Hematopoietic multipotent progenitor cell treated with erythropoietin and hydrocortisone succinate and interleukin-3 and kit ligand, for 4 days (in vitro differentiated cells): ENCODE measurements at places on chromosomes 16 and 17.
A peak's percentile ranks its signal among the peaks of the same experiment; 100 is the strongest.

- no peak for DNase-seq
These were observed 7.3 kb downstream of the MFSD6L start for GRCh38 chr17:8791910-8792270.

DNA sequence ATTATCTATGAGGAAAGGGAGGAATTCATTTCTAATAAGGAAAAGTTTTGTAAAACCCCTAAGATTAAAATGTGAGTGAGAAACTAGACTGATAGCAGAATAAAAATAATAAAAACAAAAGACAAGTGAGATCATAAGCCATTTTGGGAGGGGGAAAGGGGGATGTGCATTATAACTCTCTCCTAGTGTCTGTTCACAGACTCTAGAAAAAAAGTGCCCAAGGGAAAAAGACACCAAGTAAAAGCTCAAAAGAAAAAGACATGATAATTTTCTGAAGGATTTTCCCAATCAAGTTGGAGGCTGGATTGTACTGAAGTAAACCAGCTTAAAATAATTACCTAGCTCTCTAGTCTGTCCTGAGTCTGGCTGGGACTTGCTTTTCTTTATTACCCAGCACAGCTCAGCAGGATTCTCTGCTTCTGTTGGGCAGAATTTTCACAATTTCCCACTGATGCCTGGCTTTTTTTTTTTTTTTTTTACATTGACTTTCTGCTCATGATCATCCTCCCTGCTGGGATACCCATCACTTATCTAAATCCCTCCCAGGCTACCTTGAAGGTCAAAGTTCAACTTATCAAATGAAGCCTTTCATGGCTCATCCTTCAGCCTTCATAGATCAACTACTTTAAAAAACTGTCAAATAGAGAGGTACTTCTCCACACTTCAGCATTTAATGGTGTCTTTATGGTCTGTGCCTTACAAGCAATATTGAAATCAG lies 124.2 kb upstream of the KCNJ16 start:
- no peak for DNase-seq

DNA sequence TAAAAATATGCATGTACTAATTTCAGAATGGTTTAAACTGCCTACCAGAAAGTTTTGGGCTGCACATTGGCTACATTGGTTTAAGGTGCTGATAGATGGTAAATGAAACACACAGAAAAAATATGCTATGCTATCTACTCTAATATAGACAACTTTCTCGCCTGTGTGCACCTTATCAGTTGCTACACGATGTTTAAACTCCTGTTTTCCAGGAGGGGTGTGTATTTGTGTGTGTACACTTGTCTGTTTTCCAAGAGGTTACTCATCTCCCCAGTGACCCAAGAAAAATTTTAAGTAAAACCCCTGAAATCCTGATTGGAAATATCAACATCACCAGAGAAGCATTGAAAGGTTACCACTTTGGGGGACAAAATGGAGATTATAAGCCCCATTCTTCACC lies 21.6 kb upstream of the PSMC5 start:
- DNase-seq: no peak

DNA sequence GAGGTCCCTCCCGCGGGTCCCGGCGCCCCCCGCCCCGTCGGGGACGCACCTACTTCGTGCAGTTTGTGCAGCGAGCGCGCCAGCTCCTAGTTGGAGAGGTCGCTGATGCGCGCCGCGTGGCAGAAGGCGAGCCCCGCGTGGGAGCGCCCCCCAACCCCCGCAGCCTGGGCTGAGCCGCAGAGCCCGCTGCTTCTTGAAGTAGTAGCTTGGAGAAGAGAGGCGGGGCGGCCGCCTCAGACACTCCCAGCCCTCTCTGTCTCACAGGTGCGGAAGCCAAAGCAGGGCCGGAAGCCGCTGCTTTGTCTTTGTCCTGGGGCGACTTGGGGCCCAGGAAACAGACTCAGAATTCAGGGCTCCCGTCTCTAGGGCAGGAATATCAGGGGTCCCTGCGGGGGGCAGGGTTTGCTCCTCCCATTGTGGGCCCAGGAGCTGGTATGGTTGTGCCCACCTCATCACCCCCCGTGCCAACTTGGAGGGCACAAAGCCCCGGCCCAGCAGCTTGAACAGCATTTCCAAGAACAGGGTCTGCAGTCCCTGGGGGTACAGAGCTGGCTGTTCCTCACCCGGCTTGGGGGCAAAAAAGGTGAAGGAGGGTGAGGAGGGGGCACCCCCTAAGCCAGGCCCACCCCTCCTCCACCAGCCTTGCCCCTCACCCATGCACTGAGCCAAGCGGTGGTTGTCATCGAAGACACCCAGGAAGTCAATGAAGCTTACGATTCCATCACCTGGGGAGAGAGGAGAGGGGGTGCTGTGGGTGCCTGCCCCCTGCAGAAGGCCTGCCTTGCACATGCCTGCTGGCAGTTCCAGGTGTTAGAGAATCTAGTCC lies 13.5 kb downstream of the SPATA32 start:
- peak; percentile 74 for DNase-seq

DNA sequence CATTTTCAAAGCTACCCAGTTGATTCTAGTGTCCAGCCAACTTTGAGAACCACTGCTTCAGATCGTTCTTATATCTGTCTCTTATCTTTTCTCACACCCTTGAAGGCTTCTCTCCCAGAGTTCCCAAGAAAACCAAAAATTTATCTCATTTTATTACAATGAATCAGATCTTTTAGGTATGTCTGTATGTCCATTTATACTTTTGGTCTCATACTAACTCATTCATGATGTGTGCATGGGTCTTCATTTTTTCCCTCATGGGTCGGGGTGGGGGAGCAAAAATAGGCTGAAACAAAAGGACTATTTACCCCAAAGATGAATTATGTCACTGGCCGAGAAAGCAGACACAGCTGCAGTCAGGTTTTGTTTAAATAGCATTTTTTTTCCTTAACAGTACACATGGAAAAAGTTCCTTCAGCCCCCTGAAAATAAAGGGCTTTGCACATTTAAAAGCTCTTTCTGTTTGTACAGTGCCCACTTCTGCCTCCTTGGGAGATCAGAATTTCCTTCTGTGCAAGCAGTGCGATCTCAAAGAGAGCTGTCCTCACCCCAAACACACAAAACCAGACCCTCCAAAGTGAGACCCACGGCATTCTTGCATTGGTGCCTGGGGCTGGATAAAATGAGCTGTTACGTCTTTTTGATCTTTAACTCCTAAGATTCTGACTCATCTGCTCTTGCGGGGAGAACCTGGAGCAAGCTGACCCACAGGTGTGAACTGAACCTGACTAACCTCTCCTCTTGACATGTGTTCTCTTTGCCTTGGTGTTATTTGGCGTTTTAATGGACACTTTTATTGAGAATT lies 251.2 kb upstream of the ELAC2 start:
- no peak for DNase-seq

DNA sequence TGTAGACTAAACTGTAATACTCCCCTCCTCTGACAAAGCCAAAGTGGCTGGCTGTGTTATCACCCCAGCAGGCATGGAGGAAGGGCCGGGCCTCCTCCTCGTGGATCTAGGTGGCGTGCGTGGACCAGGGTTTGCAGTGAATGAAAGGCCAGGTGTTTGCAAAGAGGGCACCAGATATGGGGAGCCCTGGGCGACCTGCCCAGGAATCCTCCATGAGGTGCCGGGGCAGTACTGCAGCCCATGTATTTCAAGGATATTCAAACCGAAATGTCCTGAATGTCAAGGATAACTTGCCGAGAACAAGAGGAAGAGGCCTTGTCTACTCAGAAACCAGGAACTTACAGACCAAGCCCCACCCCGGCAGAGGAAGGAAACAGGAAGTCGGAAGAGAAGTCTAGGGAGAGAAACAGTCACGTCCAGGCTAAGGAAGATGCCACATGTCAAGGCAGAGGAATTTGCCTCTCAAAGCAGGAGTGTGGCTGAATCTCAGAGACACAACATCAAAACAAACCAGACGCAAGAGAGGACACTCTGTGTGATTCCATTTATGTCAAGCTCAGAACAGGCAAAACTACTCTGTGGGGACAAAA lies 13.7 kb upstream of the OSGIN1 start:
- DNase-seq: peak; percentile 31

- DNase-seq: peak; percentile 38
These were observed 27.4 kb upstream of the NAGLU start for GRCh38 chr17:42508426-42509165.

DNA sequence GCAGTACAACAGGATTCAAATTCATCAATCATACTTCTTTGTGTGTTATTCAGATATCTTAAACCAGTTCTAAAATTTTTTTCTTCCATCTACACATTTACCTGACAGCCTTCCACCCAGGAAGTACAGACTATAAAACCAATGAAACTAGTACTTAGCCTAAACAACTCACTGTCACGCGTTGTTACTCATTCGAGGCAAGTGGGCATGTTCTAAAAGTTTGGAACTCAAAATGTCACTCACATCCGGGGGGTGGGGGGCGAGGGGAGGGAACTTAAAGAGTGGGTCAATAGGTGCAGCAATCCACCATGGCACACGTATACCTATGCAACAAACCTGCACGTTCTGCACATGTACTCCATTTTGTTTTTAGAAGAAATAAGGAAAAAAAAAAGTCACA lies 90.4 kb upstream of the PLEKHM1 start:
- DNase-seq: no peak

DNA sequence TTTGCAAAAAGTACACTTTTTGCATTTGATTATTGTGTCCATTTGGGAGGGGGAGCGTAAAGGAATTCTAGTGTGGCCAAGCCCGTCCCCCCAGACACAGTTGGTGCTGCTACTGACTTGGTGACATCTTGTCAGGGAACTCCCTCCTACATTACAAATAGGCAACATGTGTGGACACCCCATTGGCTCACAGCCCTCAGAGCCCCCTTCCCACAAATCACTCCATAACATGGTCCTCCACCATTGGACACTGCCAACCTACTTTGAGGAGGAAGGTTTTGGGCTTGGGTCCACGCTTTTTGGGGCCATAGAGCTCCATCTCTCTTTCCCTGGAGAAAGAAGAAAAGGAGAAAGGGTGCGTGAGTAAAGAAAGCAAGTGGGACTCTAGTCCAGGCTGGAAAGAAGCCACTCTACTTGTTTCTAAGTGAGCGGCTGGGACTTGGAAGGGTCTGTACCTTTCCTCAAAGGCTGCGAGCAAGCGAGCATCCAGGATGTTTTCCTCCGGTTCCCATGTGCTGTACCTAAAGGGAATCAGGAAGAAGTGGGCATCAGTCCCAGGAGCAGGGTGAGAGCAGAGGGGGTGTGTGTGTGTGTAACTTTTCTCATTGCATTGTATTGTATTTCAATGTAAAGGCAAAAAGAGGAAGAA lies 958 bp downstream of the CBX8 start:
- DNase-seq: no peak
